ENCODE measurements at places on chromosomes 5 and 9.

DNA sequence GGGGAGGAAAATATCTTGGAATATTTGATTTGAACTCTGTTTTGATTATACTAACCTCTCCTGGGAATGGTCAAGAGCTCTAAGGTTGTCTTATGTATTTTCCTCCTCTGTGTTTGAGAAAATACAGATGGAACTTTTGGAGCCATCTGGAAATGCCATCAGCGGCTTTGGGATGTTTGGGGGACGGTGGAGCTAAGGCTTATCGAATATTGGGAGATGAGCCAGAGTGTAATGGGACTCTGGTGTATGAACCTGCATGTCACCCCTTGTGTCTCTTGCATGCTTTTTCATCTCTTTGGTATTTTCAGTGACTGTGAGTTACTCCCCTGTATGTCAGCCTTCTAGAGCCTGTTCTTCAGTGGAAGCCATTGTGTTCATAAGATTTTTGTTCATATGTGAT is 180.0 kb upstream of the OTULINL start:
- DNase-seq = no peak

- DNase-seq = no peak
These were observed 163.7 kb upstream of the SLC30A5 start for GRCh38 chr5:68930139-68930538.

DNA sequence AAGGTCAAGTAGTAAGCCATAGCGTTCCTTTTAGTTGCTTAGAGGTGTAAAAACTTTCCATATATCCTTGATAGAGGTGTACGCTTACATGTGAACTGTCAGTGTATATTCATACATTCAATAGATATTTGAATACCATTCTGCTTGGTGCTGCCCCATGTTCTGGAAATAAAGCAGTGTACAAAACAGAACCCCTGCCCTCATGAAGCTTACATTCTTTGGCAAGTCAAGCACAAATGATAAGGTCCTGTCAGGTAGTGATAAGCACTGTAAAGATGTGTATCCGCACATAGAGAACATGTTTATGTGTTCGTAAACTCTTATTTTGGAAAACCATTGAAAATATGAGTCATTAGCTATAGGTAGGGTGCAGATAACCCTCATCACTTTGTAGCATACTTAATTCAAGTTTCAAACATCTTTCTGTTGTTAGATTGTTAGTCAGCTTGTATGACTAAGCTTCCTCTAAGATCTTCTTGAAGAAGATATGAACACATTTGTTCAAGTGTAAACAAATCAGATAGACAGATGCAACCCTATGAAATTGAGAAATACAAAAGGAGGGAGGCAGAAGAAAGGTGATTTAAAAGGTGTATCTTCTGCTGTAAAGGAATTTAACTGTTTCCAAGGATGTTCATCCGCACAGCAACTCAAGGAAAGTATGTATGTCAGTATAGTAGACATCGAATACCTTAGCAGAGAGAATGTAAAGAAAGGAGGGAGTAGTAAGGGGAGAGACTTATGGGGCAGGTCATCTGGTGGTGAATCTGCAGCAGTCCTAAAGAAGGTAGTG is 1.6 kb downstream of the GTF3C4 start:
- no peak for DNase-seq

DNA sequence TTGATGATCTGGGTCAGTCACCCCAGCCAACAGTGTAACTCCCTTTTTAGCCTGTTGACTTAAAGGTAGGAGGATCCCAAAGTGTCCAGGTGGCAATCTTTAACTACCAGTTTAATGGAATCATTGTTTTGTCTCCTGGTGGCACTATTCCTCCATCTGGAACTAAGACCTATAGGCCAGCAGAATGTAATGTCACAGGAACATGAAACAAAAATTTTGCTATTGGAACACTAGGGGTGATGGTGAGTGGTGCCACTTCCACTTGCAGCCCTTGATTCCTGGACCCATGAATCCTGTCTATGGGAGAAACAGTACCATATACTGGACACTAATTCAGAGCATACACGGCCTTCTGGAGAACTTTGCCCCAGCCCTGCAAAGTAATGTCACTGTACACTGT is 219.5 kb upstream of the RASA1 start:
- DNase-seq = no peak

DNA sequence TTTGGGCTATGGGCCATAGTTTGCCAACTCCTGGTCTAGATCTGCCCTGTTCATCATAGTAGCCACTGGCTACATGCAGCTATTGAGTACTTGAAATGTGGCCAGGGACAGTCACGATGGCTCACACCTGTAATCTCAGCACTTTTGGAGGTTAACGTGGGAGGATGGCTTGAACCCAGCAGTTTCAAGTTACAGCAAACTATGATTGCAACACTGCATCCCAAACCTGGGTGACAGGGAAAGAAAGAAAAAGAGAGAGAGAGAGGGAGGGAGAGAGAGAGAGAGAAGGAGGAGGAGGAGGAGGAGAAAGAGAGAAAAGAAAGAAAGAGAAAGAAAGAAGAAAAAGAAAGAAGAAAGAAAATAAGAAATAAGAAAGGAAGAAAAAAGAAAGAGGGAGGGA is 5.1 kb upstream of the GMCL2 start:
- DNase-seq = no peak

DNA sequence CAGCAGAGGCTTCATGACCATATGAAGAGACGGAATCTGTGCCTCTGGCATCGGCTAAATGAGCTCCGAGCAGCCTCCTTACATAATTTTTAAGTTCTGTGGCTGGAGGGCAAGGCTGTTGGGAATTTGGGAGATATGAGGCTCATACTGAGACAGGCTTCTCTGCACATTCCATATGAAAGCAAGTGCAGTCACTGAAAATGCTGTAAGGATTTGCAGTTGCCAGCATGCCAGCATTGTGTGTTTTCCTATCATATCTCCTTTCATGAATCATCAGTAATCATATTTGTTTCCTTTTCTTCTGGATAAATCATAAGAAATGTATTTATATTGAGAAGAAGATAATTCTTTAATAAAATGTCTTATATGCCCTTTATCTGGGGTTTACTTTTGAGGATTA is 775.4 kb downstream of the SEMA5A start:
- no peak for DNase-seq

GRCh38 chr5:34480810-34481528 is 175.2 kb upstream of the RAI14 start:
- DNase-seq = no peak

- DNase-seq = no peak
These were observed 5.4 kb downstream of the LSM11 start for GRCh38 chr5:157748760-157749461.

GRCh38 chr5:171845040-171845630 is 59.5 kb downstream of the SMIM23 start:
- DNase-seq = no peak

- no peak for DNase-seq
These were observed 18.5 kb downstream of the NEURL1B start for GRCh38 chr5:172659570-172659908.

DNA sequence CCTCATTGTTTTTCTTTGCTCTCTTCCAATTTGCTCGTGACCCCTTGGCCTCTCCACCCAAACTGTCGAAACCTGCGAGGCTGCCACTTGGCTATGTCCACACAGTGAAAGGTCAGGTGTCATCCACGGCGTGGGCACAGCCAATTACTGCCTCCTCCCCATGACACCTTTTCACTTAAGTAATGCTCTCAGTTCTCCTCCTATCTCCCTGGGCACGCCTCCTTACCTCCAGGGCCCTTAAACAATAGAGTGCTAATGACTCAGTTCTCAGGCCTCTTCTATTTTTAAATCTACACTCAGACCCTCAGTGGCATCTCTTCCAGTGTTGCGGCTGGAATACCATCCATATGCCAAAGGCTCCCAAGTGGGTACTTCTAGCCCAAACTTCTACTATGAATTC is 256.8 kb downstream of the ROR2 start:
- no peak for DNase-seq

GRCh38 chr9:127446713-127447415 is 4.3 kb downstream of the RPL12 start:
- DNase-seq = no peak

DNA sequence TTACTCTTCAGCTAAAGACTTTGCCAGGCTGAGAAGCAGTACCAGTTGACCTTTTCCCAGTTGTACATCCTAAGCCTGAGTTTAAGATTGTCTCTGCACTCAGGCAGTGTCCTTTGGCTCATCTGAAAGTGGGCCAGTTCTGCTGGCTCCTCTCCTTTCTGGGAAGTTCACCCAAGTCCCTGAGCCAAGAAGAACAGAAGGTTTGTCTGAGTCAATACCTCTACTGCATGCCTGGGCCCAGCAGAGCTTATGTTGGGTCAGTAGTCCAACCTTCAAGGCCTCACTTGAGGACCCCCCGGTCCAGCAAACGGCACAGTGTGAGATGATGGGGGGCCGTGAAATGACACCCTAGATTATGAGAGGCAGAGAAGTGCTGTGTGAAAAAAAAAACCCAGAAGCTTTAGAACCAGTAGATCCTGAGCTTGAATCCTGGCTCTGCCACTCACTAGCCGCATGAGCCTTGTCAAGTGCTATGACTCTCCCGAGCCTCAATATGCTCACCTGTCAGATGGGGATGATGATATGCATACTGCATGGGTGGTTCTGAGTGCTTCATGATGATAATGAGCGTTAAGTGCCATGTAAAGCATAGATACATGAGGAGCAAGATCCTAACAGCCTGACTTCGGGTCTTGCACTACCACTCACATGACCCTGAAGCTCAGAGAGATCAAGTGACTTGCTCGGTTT is 156.0 kb downstream of the MACROH2A1 start:
- no peak for DNase-seq

DNA sequence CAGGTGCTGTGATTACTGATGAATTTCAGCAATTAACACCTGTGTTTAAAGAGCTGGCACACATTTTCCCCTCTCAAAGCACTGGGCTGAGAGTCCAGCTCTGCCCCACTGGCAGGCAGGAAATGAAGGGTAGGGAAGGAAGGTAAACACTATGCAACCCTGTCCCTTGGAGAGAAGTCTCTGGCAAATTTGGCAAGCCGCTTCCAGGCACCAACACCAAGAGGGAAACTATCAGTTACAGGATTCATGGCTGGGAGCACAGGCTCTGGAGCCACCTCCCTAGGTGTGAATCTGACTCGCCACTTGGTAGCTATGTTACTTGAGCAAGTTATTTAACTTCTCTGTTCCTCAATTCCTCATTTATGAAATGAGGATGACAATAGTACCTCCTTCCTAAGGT is 3.3 kb downstream of the ANKS6 start:
- DNase-seq = no peak

DNA sequence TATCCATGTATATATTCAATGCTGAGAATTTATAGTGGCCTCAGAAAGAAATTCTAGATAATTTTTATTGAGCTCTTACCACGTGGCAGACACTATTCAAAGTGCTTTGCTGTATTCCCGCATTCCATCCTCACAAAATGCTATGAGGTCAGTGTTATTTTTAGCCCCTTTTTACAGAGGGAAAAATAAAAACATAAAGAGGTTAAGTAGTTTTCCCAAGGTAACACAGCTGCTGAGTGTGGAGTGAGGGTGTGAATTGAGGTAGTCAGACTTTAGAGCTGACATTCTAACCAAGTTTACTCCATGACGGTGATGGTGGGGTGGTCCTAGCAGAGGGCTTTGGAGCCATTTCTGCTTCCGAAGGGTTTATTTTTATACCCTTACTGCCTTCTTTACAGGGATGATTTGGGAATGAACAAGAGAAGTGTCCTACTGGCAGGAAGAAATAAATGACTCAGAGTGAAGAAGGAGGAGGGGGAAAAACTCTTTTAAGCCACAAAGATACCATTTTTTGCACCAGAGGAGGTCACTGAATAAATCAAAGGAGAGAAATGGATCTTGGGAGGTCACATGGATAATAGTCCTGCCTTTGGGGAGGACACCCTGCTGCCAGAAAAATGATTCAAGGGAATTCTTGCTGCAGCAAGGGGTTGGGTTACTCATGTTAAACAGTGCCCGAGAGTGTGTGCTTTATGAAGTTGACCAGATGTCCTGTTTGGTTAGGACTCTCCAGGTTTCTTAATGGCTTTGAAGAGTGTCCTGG is 76.1 kb downstream of the HMHB1 start:
- no peak for DNase-seq

GRCh38 chr9:81318571-81318970 is 370.8 kb downstream of the TLE1 start:
- no peak for DNase-seq

DNA sequence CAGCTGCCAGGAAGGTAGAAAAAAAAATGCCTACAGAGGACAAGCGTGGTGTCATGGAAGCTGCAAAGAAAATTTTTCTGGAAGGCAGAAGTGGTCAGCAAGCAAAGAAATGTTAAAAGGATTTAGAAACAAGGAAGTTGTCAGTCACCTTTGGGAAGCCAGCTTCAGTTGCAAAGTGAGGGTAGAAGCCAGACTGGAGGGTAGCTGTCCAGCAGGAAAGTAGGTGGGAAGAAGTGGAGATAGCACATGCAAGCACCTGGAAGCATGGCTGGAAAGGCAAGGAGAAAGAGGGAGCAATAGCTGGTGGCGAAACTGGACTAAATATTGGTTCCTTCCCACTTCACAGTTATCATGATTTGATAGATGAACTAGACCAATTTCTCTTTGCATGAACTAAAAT is 54.3 kb downstream of the ADRB2 start:
- no peak for DNase-seq

DNA sequence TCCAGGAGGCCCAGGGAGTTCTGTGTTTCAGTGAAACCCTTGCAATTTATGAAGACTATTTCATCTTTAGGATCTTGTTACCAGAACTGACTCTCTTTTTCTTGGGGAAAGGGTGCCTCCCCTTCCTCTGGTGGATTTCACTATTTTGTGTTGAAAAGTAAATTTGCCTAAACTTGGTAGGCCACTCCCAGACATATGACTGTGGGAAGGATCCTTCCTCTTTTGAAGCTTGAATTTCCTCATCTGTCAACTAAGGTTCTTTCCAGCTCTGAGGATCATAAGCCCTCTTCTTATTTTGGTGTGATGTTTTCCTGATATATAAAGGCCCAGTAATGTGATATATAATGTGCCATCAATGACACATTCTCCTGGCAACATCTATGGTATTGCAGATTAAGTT is 59.1 kb upstream of the ZFAND5 start:
- no peak for DNase-seq

DNA sequence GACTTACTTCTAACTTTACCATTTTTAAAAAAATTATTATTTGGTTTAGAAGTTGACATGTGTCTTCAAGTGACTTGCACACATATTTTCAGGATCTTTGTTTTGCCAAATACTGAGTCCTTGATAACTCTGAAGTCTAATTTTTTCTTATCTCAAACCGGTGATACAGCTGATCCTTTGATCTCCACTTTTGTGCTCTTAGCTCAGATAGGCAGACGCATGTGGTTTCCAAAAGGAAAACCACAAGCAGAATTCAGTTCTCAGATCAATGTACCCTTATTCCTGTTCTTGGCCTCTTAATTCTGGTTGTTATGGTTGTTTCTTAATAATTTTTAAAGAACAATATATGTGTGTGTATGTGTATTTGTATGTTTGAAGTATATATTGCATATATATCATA is 238.3 kb upstream of the EDIL3 start:
- no peak for DNase-seq

Measured in stimulated activated CD8-positive, alpha-beta memory T cell treated with anti-CD3 and anti-CD28 coated beads, Interleukin-15, amount 100 ng/mL, for 48 hours (primary cell).